HCT116 (cell line): ENCODE measurements at places on chromosomes 1 and 21.

DNA sequence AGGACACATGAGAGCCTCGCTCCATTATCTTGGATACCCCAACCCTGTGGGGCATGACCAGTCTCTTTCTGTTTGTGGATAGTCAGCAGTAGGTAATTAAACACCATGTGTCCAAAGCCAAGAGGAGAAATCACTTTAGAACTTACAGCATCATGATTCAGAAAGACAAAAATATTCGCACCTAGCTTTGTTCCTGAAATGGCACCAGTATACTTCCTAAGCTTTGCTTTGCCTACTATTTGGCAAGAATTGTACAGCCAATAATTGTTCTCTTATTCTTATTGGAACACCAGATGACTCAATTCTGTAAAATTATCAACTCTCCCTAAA lies 24.2 kb downstream of the TNFRSF9 start:
- DNase-seq, result no peak

DNA sequence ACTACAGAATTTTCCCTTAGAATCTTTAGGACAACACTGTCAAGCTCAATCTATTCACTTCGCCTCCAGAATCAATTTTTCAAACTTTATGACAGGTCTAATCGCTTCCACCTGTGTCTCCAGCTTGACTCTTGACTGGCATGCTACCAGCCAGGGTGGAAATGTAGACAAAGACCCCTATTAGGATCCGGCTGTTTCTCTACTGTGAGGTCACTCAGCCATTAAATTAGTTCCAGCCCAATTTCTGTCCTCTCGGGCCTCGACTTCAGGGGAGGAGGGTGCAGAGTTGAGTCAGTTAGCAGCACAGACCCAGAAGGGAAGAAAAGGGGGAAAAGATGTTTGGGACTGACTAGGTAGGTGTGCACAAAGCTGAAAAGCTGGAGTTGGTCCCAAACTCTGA lies 78.5 kb downstream of the HLCS start:
- no peak for DNase-seq

- no peak for DNase-seq
Measured at GRCh38 chr21:19767546-19767945, 1230.7 kb upstream of the NCAM2 start.

- DNase-seq, result no peak
Measured at GRCh38 chr1:30192969-30193630, 530.3 kb downstream of the MATN1 start.
